ENCODE measurements at places on chromosomes 11 and 22.

DNA sequence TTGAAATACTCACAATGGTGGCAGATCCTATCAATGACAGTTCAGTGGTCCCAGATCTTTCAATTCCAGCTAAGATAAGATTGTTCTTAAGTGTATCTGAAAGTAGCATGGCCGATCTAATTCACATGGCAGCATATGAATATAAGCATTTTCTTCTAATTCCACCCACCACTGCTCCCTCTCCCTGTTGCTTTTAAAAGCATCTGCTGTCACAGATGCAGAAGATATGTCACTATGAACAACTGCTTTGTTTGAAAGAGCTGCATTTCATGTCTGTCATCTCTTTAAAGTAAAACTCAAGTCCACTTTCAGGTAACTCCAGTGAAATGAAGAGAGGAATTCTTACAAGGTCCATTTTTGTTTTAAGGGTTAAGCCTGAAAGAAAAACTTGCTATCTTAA lies 1044.0 kb downstream of the DLG2 start:
- no peak for DNase-seq

DNA sequence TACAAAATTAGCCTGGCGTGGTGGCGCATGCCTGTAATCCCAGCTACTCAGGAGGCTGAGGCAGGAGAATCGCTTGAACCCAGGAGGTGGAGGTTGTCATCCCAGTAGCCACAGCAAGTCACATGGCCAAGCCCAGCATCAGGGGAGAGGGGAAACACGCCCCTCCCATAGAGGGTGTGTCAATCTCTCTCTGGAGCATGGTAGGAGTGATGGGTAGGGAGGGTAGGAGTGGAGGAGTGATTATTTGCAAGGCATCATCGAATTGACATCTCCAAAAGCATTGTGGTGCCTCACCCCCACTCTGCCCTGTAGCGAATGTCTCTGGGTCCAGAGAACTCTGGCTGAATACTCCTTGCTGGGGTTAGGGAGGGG lies 6.1 kb upstream of the SSTR3 start:
- no peak for DNase-seq

- no peak for DNase-seq
These were observed 7.1 kb upstream of the TAB1 start for GRCh38 chr22:39392341-39392948.

DNA sequence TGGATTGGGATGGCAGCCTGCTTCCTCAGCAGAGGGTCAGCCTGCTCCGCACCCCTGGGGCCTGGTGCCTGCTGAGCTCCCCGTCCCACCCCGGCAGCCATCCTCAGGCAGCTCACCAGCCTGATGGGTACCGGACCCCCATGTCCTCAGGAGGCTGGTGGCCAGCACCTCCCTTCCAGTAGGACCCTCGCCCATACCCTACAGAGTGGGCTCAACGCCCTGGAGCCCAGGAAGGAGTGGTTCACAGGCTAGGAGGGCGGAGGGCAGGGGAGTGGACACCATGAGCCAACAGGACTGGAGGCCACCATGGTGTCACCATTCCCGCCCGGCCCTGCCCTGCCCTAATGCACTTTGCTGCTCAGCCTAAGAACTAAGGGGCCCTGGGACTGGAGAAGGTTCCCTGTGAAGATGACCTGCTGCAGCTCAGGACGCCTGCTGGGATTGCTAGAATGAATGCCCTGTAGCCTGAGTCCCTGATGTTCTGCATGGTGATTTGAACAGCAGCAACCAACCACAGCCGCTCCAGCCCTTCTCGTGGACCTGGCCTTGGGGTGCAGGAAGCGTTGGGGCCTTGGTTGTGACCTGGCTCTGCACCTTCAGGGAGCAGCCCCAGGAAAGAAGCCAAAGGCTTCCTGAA lies 1080.8 kb downstream of the BRD1 start:
- no peak for DNase-seq

GRCh38 chr11:108556019-108556418 lies 37.5 kb downstream of the EXPH5 start:
- no peak for DNase-seq

DNA sequence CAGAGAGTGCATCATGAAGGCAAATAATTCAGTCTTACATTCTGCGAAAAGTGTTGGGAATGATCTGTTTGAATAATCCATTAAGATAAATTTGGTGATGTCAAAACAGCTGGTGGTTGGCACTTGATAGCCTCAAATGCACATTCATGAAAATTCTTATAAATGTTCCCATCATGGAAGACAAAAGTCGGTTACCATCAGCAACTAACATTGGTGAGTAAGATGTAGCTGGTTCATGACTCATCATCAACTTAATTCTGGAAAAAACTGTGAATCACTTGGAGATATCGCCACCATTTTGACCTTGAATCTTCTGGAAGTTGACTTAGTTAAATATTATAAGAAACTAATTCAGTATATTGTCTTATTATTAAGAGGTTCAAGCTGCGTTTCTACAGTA lies 11.2 kb downstream of the CRYBB1 start:
- DNase-seq: peak; percentile 26

DNA sequence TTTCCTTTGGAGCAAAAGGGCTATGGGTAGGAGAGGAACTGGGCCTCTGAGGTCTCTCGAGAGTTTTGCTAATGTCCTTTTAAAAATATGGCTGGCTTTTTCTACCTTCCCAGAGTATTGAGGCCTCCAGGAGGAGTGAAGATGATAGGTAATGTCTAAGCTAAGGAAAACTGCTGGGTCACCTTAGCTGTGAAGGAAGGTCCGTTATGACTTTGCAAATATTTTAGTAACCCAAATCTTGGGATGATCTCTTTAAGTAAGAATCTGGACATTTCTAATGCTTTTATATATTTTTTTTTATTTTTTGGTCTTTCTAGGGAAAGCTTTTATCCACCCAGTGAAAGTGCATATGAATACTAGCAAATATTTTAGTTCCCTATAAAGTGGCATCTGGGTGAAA lies 60.9 kb upstream of the SYN3 start:
- no peak for DNase-seq

- DNase-seq: no peak
These were observed 34.9 kb downstream of the UBASH3B start for GRCh38 chr11:122690384-122690783.

- no peak for DNase-seq
These were observed 75.3 kb downstream of the ARFGAP2 start for GRCh38 chr11:47101406-47101805.

GRCh38 chr11:77193911-77194830 lies 66.1 kb downstream of the MYO7A start:
- no peak for DNase-seq

GRCh38 chr11:73194034-73194507 lies 24.0 kb upstream of the P2RY2 start:
- DNase-seq: peak; percentile 34

DNA sequence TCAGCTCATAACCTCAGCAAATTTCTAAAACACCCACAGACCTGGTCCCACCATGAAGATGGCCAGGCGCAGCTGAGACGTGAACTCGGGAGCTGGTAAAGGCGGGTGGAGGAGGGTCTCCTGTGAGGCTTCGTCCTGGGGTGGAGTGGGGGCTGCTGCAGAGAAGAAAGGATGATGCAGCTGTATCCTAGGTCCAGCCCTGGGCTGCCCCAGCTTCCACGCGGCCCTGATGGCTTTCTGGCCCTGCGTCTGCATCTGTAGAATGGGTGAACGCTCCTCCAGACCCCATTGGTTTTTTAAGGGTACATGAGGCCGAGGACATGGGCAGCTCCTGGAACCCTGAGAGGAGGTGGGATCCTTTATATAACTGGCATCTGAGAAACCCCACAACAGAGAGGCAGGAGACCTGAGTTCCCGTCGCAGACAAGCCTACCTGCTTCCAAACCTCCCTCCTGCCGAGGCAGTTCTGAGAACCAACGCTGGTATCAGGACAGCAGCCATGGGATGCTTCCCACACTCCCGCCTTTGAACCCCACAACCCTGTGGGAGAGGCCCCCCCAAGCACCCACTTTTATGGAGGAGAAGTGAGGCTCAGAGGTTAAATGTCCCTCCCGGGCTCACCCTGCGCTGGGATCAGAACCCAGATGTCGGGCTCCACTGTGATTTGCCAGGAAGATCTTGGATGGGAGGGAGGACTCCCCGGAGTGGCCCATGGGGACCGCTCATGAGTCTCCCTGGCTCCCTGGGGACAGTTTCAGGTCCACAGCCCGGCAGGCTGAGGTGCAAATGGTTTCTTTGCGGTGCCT lies 55.2 kb upstream of the FGF3 start:
- no peak for DNase-seq

- no peak for DNase-seq
These were observed 67.7 kb downstream of the SEZ6L start for GRCh38 chr22:26236991-26237390.

DNA sequence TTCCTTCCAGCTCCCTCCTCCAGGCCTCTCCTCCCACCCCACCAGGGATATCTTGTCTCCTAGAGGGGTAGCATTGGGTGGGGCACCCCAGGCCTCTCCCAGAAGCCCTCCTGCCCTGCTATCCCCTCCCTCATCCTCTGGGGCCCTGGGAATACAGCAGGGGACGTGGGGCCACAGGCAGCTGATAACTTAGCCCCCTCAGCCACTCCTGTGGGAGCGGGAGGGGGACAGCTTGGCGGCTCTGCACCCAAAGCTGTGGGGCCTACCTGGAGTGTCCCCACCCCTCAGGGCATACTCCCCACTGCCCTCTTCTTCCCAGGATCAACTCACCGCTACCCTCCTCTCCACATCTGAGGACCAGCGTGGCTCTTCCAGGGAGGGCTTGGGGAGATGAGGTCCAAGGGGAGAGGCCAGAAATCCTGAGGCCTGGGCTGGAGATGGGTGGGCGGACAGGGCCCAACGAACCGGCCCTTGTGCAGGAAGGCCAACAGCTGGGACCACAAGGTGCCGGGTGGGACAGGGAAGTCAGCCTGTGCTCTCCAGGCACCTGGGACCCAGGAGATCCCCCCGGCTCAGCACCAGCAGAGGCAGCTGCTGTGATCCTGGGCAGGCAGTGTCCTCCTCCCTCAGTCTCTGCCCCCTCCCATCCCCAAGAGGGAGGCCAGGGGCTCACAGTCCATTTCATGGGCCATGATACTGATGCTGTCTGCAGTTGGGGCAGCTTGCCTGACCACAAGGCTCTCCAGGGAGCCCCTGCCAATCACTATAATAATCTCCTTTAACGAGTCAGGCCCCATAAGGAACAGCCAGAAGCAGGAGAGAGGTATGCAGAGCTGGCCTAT lies 23.2 kb downstream of the NEAT1 start:
- no peak for DNase-seq

DNA sequence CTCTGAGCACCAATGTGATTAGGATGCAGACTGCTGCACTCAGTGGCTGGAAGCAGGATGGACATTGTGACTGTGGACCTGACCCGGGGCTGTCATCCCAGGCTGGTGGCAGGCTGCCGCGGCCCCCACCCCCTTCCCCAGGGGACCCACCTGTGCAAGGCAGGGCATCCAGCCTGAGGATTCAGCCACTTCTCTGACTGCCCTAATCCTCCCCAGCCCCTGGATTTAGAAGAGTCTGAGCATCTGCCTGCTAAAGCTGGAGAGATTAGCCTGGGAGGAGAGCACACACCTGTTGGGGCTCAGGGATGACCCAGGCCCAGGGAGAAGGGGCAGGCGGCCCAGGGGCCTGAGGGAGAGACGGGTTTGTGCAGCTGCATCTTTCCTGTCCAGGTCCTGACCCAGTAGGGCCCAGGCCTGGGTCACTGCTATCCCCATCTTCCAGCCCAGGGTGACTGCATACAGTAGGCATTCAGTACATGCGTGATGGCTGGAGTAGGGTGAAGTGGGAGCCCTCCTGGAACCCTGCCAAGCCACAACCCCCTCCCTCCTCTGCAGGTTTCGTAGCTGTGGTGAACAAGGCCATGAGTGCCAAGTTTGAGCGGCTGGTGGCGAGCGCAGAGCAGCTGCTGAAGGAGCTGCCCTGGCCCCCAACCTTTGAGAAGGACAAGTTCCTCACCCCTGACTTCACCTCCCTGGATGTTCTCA lies 12.1 kb downstream of the DPP3 start:
- DNase-seq: no peak

GRCh38 chr11:7651140-7651551 lies 22.2 kb downstream of the CYB5R2 start:
- DNase-seq: no peak

DNA sequence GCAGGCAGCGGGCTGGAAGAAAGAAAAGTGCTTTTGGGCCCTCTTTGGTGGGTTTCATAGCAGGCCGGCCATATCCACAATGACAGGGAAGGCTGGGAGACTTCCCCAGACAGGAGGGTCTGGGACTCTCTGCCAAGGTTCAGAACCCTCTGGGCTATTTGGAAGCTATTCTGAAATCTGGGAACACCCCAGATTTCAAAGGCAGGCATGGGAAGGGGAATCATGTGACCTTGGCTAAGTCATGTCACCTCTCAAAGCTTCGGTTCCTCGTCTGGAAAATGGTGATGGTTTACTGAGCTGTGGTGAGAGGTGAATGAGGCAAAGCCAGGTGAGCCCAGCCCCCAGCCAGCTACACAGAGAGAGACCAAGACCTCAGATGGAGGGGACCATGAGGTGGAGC lies 4.6 kb downstream of the CASTOR1 start:
- DNase-seq: no peak

GRCh38 chr11:73154178-73154577 lies 12.1 kb upstream of the FCHSD2 start:
- DNase-seq: no peak

GRCh38 chr11:91295591-91295990 lies 929.0 kb upstream of the FAT3 start:
- no peak for DNase-seq

DNA sequence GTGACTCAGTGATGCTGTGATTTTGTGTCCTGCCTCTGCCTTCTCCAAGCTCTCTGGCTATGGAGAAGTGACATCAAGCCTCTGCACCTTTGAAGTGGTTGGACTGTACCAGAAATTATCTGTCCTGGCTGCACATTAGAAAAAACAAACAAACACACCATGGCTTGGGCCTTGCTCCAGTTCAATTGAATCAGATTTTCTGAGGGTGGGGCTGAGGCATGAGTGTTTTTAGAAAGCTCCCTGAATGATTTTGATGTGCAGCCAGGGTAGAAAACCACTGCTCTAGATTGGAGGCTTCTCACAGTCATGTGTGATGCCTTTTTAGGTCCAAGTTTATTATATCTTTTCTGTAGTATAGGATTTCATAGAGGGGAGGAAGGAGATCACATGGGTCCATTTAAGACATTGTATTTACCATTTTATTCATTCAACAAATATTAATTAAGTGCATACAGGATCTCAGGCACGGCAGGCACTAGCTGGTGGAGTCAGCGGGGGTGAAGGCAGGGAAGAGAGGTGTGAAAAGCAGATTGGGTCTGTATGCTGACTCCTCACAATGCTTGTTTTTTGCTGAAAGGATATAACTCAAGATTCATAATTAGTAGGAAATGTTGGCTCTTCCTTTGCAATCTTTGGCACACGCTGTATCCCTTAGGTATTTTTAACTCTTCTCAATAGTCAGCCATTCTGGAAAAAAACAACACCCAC lies 7.1 kb upstream of the VSTM5 start:
- no peak for DNase-seq

GRCh38 chr11:8016440-8016839 lies 29.3 kb downstream of the EIF3F start:
- no peak for DNase-seq

DNA sequence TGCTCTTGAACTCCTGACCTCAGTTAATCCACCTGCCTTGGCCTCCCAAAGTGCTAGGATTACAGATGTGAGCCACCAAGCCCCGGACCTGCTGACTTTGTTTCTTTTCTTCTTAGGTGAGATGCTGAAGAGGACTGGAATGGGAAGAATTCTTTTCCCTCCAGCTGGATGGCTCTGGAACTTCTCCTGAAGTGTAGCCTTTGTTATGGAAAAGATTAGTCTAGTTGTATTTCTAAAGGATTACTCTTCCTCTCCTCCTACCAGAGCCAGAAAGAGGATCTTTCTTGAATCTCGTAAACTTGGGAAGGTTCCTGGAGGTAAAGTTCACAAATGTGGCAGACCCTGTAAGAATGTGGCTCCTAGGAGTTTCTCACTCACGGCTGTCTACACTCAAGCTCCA lies 95.4 kb upstream of the LARGE1 start:
- no peak for DNase-seq

Data from mammary epithelial cell (primary cell).